ENCODE measurements at places on chromosomes 16 and 17.

GRCh38 chr17:17416007-17416399 lies 60.8 kb upstream of the MED9 start:
- no peak for DNase-seq

DNA sequence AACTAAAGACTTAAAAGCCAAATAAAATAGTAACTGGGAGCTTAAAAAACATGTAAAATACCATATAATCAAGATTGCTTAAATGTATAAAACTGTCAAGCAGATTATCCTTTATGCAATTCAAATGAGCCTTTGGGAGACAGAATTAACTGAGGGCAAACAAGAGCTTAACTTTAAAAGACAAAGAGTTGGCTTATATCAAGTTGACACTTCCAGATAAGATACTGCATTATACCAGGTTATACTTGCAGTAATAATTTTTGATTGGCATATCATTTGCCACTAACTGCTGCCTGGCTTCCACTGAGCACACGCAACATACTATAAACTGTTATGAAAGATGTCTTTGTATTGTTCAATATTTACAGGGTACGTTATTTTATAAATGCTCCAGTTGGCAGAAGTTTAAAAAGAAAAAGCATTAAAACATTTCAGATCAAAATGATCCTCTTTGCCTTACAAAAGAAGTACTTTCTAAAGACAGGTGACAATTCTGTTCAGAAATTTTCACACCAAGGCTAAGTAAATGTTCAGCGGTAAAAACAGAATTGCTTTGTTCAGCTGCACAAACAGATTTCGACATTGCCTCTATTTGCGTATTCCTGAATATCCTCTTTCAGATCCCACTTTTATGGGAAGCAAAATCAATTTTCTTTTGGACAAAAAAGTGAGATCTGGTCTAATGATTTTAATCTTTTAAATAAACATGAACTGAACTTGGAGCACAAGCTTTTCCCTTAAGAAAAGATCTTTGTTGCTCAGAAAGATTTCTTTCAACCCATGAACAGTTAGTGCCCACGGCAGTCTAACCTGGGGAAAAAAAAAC lies 50.7 kb downstream of the TOX3 start:
- no peak for DNase-seq

DNA sequence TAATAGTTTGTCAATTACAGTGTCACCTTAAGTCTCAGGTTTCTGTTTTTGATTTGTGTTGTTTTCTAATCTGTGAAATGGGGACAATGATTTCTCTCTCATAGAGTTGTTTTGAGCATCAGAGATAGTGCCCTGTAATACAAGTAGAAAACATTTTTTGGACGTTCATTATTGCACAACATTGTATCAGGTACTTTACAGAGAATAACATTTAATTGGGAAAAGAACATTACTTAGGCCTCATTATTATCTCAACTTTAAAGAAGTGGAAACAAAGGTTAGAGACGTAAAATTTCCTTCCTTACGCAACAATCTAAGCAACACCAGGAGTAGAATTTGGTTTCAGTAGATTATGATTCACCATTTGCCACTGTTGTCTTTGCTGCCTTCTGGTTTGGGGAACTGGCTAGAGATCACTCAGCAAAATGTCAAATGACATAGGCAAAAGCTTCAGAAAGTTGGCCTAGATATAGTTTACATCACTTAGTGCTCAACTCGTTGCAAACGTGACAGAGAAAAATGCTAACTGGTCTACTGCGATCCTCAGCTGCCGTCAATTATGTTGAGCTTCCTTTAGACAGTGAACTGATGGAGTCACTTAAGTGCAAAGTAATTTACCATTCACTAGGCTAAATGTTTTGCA lies 1026.8 kb downstream of the CDH11 start:
- no peak for DNase-seq

- DNase-seq: no peak
Observed at GRCh38 chr16:2284797-2285576, 17.1 kb upstream of the RNPS1 start.

DNA sequence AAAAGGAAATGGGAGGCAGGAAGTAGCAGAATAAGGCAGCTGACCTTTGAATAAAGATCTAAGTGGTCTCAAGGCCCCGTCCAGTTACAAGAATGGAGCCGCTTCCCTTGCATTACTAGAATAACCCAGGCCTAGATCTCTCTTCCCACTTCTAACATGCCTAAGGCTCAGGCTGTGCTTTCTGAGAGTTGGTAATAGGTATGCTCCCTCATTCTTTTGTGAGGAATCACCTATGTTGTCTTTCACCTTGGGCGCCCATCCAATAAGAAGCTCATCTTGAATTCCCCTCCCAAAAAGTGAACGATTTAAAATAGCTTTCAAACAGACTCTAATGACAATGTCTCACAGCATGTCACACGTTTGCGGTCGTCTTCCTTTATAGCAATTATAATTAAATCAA lies 101.2 kb downstream of the KCNJ2 start:
- DNase-seq: no peak

All from KG1 (cell line).